ENCODE measurements at places on chromosomes 7 and 10.
A peak's percentile ranks its signal among the peaks of the same experiment; 100 is the strongest.

DNA sequence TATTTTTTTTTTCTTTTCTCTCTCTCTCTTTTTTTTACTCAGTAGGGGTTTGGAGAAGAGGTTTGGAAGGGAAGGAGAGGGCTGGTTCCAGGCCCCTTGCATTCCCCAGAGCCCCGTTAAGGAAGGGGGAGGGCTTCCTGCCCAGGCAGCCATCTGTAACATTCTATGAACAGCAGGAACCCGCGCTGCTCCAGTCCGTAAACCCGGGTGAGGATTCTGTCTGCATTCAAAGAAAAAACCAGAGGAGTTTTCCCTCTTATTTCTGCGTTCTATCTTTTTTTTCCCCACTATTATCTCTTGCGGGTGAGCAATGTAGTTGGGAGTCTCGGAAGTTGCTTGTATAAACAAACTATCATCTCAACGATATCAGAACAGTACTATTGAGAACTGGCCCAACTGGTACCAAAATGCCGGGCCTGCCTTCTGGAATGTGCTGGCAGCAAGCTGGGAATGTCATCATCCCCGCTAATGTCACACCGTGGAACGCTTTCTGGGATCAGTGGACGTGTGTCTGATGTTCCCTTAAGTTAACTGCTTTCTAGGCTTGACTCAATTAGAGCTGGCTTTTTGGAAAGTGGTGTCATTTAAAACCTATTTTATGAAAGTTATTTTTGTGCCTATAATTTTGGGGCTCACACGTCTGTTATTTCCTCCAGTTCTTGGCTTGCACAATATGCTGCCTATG, 153.1 kb upstream of the MEOX2 start:
- H3K36me3 ChIP-seq, result no peaks in the 10 kb centered on the region
- H3K27ac ChIP-seq, result peak overlapping the region; percentile 77
- no peaks in the 10 kb centered on the region for H3K27me3 ChIP-seq
- peak overlapping the region; percentile 8 for H3K4me3 ChIP-seq

DNA sequence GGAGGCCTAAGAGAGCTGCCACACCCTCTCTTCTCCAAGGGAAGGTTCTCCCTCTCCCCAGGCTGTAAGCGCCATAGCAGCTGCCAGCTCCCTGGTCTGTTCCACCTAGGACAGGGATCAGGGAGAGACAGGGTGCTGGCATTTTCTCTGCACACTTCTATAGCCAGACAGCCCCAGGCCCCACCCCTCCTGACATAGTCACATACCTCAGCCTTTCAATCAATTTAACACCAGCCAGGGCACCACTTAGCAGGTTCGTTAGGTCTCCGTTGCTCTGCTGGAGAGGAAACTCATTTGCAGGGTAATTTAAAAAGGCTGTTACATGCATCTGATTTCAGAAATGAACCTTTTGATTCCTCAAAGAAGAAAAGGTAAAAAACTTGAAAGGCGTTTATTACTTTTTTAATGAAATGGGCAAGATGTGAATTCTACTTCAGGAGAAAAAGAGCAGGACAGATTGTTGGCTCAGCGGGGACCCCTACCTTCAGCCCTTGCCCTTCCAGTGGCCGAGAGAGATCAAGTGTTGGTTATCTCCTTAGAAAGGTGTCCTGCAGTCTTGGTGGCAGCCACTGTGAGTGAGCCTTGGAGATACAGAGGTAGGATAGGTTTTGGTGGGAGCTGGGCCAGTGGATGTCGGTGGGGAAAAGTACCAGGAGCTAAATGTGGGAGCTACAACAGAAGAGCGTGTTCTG, 180.5 kb upstream of the GALNT17 start:
- no peak overlapping the region for H3K27ac ChIP-seq
- H3K27me3 ChIP-seq, result no peaks in the 10 kb centered on the region
- DNase-seq, result no peak

- no peak for DNase-seq
- peaks cover 13% of the 10 kb centered on the region for H3K4me1 ChIP-seq
- H3K4me3 ChIP-seq, result no peak overlapping the region
Observed at GRCh38 chr7:28036696-28037095, 143.9 kb downstream of the JAZF1 start.

GRCh38 chr7:88200261-88200660, 19.6 kb downstream of the SRI start:
- no peak for DNase-seq
- no peak overlapping the region for H3K27ac ChIP-seq
- peaks cover 12% of the 10 kb centered on the region for H3K36me3 ChIP-seq

DNA sequence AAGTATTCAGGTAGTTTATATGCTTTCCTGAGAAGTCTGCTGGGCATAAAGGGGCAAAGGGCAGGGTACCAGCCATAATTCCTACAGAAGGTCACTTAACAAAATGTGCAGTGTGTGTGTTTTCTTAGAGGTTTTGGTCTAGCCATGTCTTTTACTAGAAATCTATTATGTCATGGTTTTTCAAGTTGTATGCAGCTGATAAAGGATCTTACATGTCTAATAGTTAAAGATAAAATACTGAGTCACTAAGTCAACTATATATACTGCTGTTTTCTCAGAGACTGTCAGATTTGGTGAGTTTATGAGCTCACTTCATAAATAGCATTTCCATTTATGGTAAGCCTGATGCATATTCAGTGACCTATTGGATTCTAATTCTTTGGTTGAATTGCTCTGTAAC, 7.7 kb downstream of the CASP2 start:
- H3K4me1 ChIP-seq, result no peaks in the 10 kb centered on the region
- peaks cover 46% of the 10 kb centered on the region for H3K36me3 ChIP-seq
- H3K27ac ChIP-seq, result no peak overlapping the region
- H3K4me3 ChIP-seq, result no peak overlapping the region
- no peak for DNase-seq

DNA sequence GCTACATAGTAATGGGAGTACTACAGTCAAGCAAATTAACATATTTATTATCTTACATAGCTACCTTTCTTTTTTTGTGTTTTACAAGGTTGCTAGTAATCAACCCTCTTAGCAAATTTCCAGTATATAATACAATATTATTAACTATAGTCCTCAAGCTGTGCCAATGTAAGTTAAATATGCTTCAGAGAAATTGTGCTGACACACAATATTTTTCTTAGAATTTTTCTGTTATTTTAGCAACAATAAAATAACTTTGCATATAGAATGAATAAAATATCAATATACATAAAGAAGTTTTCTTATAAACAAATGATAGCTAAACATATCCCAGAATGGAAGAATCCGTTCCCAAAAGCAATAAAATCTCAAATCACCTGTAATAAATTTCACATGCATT, 1605.1 kb downstream of the REEP3 start:
- H3K4me1 ChIP-seq, result no peaks in the 10 kb centered on the region
- H3K36me3 ChIP-seq, result no peaks in the 10 kb centered on the region
- H3K4me3 ChIP-seq, result no peak overlapping the region
- no peaks in the 10 kb centered on the region for H3K27me3 ChIP-seq
- H3K27ac ChIP-seq, result no peak overlapping the region
- DNase-seq, result no peak

- no peak for DNase-seq
- H3K27me3 ChIP-seq, result no peaks in the 10 kb centered on the region
- H3K4me3 ChIP-seq, result no peak overlapping the region
- H3K27ac ChIP-seq, result no peak overlapping the region
Observed at GRCh38 chr10:77496941-77497420, 140.6 kb downstream of the KCNMA1 start.

GRCh38 chr7:40986351-40986873, 716.5 kb downstream of the INHBA start:
- DNase-seq, result no peak
- H3K36me3 ChIP-seq, result no peaks in the 10 kb centered on the region
- H3K4me1 ChIP-seq, result no peaks in the 10 kb centered on the region
- no peaks in the 10 kb centered on the region for H3K27me3 ChIP-seq

GRCh38 chr10:126066456-126066855, 170.1 kb downstream of the FANK1 start:
- H3K36me3 ChIP-seq, result no peaks in the 10 kb centered on the region
- no peaks in the 10 kb centered on the region for H3K27me3 ChIP-seq
- H3K4me1 ChIP-seq, result peaks cover 14% of the 10 kb centered on the region
- no peak overlapping the region for H3K27ac ChIP-seq
- no peak overlapping the region for H3K4me3 ChIP-seq

GRCh38 chr10:17765602-17766001, 13.6 kb downstream of the TMEM236 start:
- DNase-seq, result no peak
- no peaks in the 10 kb centered on the region for H3K4me1 ChIP-seq
- no peak overlapping the region for H3K27ac ChIP-seq
- H3K4me3 ChIP-seq, result no peak overlapping the region
- no peaks in the 10 kb centered on the region for H3K36me3 ChIP-seq
- no peaks in the 10 kb centered on the region for H3K27me3 ChIP-seq

GRCh38 chr7:50197549-50197948, 104.5 kb upstream of the ZPBP start:
- H3K4me3 ChIP-seq, result no peak overlapping the region
- H3K27ac ChIP-seq, result no peak overlapping the region
- H3K27me3 ChIP-seq, result peaks cover 5% of the 10 kb centered on the region

DNA sequence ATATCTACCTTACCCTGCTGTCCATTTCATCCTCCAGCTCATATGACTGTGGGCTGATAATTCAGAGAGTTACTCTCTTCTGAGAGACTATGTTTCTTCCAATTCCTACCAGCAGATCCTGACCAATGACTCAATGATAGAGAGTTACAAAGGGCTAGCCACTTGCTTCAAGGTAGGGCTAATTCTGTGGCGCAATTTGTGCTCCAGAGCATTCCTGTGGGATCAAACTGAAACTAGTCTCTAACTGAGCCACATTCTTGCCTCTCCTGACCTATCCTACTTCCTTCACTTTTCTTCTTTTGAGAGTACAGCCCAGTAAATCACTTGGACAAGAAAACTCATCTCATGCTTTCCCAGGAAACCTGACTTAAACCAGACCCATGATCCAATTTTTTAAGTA, 17.9 kb upstream of the ASZ1 start:
- no peaks in the 10 kb centered on the region for H3K36me3 ChIP-seq
- no peak overlapping the region for H3K4me3 ChIP-seq
- H3K4me1 ChIP-seq, result no peaks in the 10 kb centered on the region
- no peak overlapping the region for H3K27ac ChIP-seq
- DNase-seq, result no peak
- no peaks in the 10 kb centered on the region for H3K27me3 ChIP-seq

DNA sequence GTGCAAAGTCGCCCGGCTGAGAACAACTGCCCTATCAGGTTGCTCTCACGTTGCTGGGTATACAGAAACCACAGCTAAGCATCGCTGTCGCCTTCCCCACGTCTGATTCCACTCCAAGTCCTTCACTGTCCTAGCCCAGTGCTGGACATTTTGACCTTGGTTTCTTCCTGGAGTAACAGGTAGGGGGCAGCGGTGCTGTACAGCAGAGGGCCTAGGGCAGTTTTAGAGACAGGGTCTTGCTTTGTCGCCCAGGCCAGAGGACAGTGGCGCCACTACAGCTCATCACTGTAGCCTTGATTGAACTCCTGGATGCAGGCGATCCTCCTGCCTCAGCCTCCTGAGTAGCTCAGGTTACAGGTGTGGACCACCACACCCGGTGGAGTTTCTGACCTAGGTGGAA, 2.6 kb downstream of the CLDN15 start:
- no peak for DNase-seq
- no peak overlapping the region for H3K27ac ChIP-seq
- no peaks in the 10 kb centered on the region for H3K27me3 ChIP-seq
- no peaks in the 10 kb centered on the region for H3K36me3 ChIP-seq

DNA sequence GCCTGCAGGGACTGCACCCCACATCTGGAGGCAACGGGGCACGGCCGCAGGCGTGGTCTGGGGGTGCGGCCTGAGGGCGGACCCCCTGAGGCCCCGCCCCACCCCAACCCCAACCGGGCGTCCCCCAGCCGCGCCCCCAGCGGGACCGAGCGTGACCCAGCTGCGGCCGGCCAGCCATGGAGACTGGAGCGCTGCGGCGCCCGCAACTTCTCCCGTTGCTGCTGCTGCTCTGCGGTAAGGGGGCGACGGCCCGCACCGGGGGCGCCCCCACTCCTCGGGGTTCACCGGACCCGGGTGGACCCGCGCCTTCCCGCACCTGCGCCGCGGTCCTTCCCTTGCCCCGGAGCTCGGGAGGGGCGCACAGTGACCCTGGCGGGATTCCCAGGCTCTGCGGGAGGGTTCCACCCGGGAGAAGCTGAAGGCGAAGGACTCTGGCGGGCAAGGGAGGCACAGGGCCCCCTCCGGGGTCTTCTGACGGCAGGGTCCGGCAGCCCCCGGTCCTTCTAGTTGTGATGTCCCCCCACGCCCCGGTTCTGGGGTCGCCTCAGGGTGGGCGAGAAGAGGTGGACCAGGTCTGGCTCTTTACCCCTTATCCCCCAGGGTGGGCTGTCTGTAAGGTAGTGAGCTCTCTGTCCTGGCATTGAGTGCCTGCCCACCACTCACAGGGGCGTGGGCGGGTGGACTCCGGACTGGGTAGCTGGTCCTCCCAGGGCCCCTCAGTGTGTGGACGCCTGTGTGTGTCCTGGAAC, at the start of gene RAMP3:
RAMP3 (plus strand) TSS at position 139 of the 749 bp plus-strand sequence; CDS start at position 177, 38 bp downstream.
- peak within 1 kb of the TSS; percentile 68 for H3K27ac ChIP-seq
- H3K4me1 ChIP-seq, result peaks cover 4% of the 10 kb centered on the region
- peak within 1 kb of the TSS; percentile 32 for H3K4me3 ChIP-seq
- H3K27me3 ChIP-seq, result peaks cover 36% of the 10 kb centered on the region
- no peaks in the 10 kb centered on the region for H3K36me3 ChIP-seq

GRCh38 chr10:50528206-50528605, 95.5 kb downstream of the SGMS1 start:
- no peaks in the 10 kb centered on the region for H3K36me3 ChIP-seq
- H3K27ac ChIP-seq, result no peak overlapping the region
- no peak for DNase-seq
- no peaks in the 10 kb centered on the region for H3K4me1 ChIP-seq

DNA sequence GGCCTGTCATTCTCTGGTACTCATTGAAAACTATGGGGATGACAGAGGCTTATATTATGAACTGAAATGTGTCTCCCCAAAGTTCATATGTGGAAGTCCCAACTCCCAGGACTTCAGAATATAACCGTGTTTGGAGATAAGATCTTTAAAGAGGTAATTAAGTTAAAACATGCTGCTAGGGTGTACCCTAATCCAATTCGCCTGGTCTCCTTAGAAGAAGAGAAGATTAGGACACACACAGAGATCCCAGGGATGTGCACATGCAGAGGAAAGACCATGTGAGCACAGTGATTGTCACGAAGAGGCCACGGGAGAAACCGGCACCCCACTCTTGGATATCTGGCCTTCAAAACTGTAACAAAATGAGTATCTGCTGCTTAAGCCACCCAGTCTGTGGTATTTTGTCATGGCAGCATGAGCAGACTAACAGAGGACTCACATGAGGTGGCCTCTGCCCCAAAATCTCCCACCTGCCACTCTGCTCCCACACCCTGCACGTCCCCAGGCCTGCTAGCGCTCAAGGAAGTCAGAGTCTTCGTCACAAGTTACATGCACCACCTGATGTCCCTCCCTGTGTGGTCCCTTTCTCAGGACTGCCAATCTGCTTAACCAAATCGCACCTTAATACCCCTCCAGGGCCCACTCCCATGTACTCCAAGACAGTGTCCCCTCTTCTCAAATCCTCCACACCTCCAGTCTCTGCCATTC, 26.8 kb downstream of the PLAC9 start:
- no peaks in the 10 kb centered on the region for H3K27me3 ChIP-seq
- peaks cover 87% of the 10 kb centered on the region for H3K4me1 ChIP-seq
- H3K27ac ChIP-seq, result peak overlapping the region; percentile 70
- H3K36me3 ChIP-seq, result peaks cover 49% of the 10 kb centered on the region
- no peak for DNase-seq

All from esophagus squamous epithelium (tissue), 5 donors.